Neural crest cell (in vitro differentiated cells): ENCODE measurements at places on chromosomes 1 and 21.
A peak's percentile ranks its signal among the peaks of the same experiment; 100 is the strongest.

DNA sequence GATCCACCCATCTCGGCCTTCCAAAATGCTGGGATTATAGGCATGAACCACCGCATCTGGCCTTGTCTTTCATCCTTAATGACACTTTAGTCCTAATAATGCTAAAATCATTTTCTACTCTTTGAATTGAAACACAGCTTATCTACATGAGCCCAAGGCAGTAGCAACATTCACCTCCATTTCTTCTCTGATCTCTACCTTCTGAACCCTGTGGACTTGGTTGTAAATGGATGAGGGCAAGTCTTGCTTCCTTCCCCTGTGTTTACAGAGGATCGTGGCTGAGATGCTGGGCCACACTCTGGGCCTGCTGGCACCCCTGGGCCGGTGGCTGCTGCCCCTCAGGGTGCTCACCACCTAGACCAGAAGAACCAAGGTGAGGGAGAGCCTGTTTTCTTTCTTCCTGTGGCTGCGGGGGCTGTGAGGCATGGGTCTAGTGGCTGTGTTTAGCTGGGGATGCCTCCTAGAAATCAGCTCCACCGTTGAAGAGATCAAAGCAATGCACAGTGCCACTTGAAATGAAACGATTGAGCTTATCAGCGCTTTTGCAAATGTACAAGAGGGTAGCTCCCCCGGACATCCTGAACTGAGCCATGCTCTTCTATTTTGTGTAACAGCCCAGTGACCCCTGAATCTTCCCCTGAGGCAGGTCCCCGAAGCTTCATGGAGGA, 32.2 kb upstream of the LGALS8 start:
- DNase-seq, result no peak

- no peak for DNase-seq
These were observed 89.9 kb downstream of the HMCN1 start for GRCh38 chr1:185824106-185824505.

DNA sequence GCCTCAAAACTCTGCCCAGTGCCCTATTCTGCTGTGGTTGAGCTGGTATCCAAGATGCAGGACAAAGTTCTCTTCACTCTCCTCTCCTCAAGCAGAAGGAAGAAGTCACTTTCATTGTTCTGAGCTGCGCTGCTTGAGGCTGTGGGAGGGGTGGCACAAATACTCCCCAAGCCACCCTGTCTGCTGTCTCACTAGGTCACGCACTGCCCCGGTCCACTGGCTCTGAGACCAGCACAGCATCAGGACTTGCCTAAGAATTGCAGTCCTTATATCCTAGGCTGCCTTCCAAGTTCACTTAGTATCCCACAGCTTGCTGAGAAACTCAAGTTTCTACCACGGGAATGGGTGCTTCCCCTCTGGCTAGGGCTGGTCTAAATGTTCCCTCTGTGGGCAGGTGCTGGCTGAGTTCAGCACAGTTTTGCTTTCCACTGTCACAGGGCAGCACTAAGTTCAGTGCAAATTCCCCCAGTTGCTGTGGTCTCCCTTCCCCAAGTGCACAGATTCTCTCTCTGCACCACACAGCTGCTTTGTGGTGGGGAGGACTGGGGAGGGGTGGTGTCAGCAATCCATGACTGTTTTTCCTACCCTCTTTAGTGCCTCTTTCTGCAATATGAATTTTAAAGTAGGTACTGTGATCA, 32.4 kb downstream of the SLC9C2 start:
- no peak for DNase-seq

GRCh38 chr1:169959686-169960085, 66.0 kb upstream of the SCYL3 start:
- no peak for DNase-seq

DNA sequence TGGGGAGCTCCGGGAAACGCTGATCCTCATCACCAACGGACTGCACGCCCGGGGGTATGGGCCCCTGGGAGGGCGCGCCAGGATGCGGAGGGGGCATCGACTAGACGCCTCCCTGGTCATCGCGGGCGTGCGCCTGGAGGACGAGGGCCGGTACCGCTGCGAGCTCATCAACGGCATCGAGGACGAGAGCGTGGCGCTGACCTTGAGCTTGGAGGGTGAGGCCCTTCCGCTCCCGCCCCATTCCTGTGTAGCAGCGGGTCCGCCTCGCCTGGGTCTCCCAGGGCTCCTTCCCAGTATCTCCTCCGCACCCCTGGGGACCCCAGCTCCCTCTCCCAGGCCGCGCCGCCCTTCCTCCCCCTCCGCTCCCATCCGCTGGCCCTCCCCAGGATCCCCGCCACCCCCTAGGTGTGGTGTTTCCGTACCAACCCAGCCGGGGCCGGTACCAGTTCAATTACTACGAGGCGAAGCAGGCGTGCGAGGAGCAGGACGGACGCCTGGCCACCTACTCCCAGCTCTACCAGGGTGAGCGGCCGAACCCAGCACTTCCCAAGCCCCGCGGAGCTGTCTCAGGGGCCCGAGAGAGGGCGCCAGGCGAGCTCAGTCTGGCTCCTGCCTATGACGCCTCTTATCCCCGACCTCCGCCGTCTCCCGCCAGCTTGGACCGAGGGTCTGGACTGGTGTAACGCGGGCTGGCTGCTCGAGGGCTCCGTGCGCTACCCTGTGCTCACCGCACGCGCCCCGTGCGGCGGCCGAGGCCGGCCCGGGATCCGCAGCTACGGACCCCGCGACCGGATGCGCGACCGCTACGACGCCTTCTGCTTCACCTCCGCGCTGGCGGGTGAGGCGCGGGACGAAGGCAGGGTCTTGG, 5.0 kb downstream of the HAPLN2 start:
- DNase-seq, result peak; percentile 65

- DNase-seq, result no peak
These were observed 51.8 kb upstream of the CXADR start for GRCh38 chr21:17461014-17461413.

DNA sequence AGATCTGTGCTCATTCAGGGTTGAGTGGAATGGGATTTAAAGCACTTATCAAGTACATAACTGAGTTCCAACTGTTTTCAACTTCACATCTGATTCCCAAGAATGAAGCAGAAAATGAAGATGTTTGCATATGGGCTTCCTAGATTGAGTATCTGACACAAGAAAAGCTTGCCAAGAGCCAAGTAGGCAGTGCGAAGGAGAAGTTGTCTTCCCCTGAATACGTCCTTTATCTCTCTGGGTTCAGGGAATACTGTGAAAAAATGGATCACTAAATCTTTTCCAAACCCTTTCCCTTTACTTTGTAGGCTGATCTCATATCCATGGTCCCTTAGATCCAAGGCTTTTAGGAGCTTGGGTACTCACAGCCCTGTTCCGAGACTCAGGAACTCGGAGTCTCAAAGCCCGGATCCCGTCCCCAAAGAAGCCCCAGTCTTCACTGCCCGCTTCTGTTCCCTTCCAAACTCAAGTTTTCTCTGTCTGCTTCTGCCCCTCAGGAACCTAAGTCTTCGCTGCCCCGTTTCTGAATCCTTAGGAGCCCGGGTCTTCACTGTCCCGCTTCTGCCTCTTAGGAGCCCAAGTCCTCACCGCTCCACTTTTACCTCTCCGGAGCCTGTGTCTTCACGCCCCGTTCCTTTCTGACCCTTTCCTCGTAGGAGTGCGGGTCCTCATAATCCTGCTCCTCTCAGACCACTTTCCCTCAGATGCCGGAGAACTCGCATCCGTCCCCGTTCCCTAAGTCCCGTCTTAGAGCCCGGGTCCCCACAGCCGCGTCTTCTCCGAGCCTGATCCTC, 616 bp downstream of the TAF12 start:
- DNase-seq, result peak; percentile 6

DNA sequence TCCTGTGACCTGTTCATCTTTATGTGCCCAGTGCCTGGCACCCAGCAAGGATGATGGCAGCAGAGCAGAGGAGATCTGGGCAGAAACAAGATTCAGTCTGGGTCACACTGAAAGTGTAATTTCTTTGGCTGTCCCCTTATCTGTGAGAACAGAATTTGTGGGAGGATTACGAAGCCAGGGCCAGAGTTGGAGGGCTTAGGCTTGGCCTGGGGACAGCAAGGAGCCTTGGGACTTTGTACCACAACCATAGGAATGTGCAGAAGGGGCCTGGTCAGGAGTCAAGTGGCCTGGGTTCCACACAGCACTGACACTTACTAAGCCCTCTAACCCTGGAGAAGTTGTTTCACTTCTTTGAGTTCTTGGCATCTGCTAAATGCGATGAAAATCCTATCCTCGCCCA, 12.8 kb downstream of the PMVK start:
- no peak for DNase-seq

GRCh38 chr1:102842606-102843005, 265.7 kb downstream of the COL11A1 start:
- DNase-seq, result no peak

DNA sequence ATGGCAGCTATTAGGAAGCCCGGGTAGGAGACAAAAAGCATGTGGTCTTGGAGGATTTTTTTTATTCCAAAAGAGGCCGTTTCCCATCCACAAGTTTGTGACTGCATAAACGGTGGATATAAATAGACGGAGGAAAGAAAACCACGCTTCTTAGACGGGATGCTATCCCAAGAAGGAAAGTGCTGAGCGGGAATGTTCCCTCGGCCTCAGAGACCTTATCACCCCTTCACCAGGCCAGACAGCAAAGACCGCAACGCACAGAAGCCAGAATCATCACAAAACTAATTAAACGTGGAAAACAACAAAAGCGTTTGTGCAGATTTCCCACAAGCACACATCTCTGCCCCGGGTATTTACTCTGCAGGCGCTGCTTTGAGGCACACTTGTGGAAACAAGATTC, 43.2 kb downstream of the HLCS start:
- DNase-seq, result no peak

- DNase-seq, result no peak
These were observed 71.7 kb downstream of the EDEM3 start for GRCh38 chr1:184682956-184683355.

GRCh38 chr1:165698761-165699052, 345 bp upstream of the ALDH9A1 start:
- DNase-seq, result no peak

DNA sequence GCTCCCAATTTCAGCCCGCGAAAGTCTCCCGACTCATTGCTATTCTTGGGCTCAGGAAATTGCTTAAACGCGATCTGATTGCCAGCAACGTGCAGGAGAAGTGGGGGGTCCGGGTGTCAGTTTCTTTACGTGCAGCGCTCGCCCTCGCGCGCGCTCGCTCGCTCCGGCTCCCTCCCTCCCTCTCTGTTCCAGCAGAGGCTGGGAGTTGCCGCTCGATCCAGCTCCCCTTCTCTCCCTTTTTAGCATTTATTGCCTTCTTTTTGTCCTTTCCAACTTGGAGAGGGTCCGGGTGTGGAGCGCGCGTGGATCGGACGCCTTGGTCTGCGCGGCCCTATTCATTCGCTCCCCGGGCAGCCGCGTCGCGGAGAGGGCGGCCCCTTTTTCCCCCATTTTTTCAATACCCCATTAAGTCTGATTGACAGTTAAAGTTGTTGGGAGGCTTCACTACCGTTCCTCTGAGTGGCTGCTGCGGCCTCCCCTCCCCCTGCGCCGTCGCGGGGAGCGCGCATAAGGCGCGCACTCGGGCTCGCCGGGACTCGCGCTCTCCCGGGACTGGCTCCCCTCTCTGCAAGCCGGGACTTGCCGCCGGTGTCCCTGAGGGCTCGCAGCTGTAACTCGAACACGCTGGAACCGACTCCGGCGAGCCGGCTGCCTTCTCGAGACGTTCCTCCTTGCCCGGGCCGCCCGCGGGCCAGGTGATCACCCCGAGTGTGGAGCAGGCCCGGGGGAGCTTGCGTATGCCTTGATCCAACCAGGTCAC, at the start of gene DHRS3:
Gene DHRS3 (minus strand): TSS at position 310 of the 760 bp plus-strand sequence. CDS start 862 bp downstream, outside the sequence.
- DNase-seq, result peak; percentile 62

DNA sequence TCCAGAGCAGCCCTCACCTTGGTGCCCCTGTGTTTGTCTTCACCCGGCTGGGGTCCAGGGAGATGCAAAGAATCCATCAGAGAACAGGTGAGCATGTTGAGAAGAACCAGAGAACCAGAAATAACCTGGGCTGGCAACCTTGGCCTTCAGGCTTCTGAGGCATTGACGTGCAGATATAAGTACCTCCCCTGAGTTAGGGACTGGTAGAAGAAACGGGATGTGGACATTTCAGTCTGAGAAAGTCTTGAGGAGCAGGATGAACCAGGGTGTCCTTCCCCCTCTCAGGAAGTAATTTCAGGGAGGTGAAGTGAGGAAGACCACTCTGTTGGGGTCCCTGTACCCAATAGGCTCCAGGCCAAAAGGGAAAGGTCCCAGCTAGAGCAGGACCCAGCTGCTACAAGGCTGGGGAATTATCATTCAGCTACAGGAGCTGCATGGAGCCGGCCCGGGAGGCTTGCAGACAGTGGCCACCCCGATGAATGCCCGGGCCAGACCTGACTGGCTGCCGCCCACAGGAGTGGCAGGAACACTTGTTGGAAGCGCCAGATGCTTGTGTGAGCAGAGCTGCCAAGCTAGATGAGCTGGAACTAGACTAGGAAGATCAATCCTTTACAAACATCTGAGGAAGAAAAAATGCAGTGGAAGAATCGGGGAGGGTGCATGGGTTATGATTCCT, 1.7 kb upstream of the AURKAIP1 start:
- no peak for DNase-seq

DNA sequence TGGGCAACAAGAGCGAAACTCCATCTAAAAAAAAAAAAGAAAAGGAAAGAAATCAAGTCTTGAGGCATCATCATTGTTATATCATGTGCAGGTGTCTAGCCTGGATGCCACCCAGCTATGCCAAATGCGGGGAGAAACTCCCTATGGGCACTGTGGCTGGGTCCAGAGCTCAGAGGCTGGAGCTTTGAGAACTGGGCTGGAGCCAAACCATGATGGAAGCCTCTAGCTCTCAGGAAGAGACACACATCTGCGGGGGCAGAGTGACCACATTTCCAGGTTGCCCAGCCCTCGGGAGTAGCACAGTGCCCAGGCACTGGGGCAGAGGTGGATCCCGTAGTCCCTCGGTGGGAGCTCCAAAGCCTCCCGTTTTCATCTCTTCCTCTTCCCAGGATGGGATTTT, 58.9 kb downstream of the COL18A1 start:
- DNase-seq, result no peak

GRCh38 chr1:59328353-59328752, 31.5 kb downstream of the FGGY start:
- DNase-seq, result no peak

- DNase-seq, result no peak
These were observed 35.9 kb upstream of the SLC45A1 start for GRCh38 chr1:8281843-8282509.
